ENCODE measurements at places on chromosomes 4 and X.

- DNase-seq: no peak
These were observed 456.5 kb downstream of the SPOCK3 start for GRCh38 chr4:166777760-166778159.

DNA sequence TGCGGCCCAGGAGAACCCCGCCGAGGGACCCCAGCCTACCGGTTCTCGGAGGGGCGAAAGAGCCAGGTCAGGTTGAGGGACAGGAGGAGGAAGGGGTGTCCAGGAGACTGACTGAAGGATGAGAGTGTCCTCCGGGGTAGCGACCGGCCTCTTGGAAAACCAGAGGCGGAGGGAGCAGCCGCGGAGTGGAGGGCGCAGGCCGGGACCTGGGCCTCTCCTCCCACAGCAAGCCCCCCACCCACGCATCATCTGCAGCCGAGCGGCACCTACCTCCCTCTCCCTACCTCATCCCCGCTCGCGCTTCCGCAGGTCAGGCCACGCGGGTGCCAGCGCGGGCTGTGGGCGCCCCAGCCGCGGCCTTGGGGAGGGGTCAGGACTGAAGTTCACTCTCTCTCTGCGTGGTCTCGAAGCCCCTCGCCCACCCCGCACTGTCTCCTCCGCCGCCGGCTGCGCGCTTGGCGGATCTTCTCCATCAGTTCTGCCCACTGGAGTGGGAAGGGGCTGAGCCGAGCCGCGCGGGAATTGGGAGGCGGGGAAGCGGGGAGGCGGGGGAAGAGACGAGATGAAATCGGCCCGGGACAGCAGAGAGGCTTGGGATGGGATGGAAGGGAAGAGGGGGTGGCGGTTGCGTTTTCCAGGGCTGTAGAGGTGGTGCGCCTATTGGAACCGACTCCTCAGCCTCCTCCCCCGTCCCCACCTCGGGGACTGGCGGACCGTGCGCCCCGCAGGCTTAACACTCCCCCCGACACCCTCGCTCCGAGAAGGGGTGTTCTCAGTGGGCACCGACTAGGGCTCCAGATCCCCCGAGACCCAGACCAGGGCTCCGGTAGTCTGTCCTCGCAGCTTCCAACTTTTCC is 1.8 kb downstream of the NLGN4X start:
- no peak for DNase-seq

- DNase-seq: no peak
These were observed 187.5 kb upstream of the ANKRD50 start for GRCh38 chr4:124899997-124900396.

GRCh38 chr4:3189459-3189858 is 59.5 kb upstream of the MSANTD1 start:
- no peak for DNase-seq

GRCh38 chr4:3501126-3501824 is 30.9 kb downstream of the LRPAP1 start:
- DNase-seq: no peak

- no peak for DNase-seq
These were observed 90.7 kb upstream of the IGFBP7 start for GRCh38 chr4:57200799-57201327.

GRCh38 chr4:190017357-190018200 is 9.5 kb downstream of the FRG2 start:
- peak; percentile 55 for DNase-seq

DNA sequence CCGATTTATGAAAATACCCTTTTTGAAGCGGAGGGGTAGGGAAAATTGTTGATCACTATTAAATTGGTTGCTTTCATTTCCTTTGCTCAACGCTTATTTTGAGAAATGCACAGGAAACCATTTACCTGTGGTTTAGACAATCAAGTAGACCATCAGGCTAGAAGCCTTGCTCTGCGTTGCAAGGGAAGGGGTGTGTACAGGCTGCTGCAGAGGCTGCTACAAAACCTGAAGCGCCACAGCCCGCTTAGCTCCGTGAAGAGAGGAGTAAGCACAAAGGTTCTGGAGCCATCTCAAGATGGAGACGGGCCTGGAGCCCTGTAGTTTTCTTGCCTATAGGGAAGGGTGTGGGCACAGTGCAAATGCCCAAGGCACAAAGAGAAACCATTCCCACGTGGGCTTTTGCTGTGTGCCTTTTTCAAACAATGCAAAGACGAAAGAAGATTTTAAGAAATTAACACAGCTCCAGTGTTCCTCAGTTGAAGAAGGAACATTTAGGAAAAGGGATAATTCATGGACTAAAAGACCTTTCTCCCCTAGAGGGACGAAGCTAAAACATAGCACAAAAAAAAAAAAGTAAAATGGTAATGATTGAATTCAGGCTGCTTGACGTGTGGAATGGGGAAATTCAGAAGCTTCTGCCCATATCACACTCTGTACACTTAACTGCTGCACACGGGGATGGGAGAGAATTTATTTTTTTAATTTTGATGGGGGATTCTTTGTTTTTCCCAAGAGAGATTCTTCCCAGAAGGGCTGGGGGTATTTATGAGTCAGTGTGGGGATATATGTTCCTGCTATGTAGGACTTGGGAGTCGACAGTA is 3.5 kb downstream of the TMSB4X start:
- DNase-seq: peak; percentile 90

- DNase-seq: no peak
These were observed 641.3 kb downstream of the RPA4 start for GRCh38 chrX:97524997-97525396.

DNA sequence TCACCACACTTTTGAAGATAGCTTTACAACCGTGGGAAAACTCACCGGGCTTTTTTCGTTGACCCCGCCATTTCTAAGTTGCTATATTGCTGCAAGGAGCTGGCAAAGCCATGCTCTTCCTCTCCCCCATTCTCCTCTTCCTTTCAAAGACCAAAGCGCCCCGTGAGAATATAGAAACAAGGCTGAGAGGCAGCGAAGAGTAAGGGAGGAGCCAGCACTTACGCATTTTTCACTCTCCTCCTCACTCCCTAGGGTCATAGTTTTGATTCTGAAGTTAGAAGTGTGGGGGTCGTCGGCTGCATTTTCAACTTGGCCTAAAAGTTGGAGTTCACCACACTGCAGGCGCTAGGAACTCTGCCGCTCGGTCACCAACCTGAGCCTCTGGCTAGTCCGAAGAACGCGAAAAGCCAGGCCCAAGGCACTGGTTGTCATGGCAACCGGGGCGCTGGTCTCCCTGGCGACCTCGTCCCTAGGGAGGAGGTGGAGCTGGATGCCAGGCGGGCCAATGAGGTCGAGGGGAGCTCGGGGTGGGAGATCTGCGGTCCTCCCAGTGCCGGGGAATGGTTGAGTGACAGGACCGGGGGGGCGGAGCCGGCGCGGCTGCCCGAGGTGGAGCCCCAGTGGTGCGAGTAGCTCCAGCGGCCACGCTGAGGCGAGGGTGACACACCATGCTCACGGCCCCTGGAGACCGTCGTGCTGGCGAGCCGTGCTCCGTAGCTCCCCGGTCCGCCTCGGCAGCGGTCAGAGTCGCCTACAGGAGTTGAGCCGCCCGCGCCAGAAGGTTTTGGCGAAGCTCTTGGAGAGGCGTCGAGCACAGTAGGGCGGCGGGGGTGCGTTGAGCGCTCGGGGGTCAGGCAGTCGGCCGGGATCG is at the start of gene PTPN13:
Gene PTPN13 (plus strand): TSS at position 628 of the 871 bp plus-strand sequence. CDS start 40,942 bp downstream, outside the sequence.
- DNase-seq: peak; percentile 82

DNA sequence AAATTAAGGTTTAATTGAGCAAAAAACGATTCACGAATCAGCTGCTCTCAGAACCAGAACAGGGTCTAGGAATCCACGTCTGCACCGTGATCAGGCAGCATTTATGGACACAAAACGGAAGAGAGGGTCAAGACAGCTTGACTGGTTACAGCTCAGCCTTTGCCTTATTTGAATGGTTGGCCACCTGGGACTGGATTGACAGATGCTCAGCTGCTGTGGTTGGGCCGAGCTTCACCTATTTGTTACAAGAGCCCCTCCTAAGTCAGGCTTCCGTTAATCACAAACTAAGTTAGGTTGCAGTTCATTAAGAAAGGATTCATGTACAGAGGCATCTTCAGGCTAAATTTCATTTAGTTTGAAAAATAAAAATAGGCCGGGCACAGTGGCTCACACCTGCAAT is 50.6 kb upstream of the MAN2B2 start:
- DNase-seq: no peak

- DNase-seq: no peak
These were observed 56.0 kb downstream of the PDLIM5 start for GRCh38 chr4:94507708-94508107.

DNA sequence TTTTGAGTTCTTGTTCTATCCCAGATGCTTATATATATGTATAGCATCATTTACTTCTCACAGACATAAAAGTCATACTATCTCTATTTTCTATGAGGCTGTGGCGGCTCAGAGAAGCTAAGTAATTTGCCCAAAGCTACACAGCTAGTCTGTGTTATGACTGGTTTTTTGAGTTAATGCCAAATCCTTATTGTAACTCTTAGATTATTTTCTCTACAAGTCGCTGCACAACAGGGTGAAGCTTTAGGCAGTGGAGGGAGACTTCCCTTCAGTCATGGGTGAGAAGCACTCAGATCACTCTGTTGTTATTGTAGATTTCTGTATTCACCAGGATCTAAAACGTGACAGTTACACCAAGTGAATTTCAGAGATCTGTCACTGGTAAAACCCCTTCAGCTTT is 48.1 kb downstream of the WWC2 start:
- DNase-seq: no peak

DNA sequence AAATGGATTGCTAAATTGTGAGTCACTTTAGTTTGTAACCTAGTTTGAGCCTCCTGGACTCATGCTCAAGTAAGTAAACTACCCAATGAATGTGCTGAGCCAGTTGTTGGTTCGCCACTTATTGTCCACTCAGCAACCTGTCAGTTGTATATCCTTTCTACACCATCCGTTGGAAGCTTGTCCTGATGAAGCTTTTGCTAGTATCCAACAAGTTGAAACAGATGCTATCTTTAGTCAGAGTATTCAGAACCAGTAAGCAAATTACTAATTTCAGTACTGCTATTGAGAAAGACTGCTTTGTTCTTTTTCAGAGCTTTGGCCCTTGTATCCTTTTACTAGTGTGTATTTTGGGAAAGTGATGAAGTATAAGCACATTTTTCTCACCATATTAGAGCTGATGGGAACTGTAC is 4.3 kb upstream of the NAA15 start:
- no peak for DNase-seq

DNA sequence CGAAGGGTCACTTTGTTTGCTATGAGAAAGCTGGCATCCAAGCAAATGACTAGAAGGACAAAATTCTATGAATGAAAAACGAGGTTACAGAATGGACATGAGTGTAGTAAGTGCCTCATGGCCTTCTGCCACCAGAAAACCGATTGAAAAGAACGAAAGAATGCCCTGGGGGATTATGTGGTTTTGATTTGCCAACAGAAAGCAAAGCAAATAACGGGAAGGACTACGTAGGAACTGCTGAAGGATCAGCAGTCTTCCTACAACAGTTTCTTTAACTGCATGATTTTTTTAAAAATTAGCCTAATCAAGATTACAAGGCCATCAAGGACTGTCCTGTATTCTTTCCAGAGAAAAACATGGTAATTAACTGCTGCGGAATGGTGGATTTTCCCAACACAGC is 50.6 kb downstream of the NRK start:
- DNase-seq: no peak

- DNase-seq: no peak
These were observed 472.2 kb downstream of the PCDH7 start for GRCh38 chr4:31192341-31192740.

DNA sequence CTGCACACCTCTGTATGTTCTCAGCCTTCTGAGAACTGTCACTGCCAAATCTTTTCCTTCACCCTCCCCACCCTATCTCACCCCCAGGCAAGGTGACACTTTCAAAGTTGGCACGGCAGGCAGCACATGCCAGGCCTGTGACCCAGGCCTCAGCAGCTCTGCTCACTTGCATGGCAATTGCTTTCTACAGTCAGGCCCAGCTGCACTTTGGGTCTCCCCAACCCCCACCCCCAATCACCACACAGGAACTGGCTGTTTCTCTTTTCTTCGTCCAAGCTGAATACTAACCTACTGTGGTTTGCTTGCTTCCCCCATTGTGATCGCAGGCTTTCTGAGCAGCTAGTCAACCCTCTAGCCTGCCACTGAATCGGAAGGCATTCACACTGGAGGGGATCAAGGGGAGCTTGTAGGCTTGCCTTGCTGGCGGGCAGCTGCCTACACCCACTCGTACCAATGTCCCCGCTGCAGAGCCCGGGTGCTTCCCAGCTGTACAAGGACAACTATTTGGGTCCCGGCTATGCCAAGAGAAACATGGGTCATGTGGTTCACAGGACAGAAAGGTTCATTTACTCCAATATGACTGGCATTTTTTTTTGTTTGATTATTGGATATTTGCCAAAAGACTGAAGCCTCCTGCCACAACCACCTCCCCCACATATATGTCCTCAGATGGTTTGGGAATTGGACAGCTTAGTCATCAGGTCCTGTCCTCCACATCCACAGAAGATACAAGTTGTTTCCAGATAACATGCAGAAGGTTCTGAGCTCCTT is 28.1 kb downstream of the SLC25A43 start:
- DNase-seq: peak; percentile 54

GRCh38 chr4:41236032-41236431 is 20.7 kb upstream of the UCHL1 start:
- DNase-seq: no peak

DNA sequence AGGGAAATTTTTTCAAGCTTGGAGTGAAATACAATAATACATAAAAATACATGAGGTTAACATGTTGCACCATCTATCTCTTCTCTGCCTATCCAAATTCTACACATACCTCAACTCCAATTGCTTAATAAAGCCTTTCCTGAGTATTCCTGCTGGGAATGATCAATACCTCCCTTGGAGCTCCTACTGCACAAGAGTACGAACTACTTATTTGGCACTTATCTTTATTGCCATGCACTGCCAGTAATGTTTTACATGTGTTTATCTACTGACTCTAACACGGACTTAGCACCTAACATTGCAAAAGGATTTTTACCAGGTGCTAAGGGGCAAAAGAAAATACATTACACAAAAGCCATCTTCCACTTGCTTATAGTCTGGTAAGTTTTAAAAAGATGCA is 80.2 kb downstream of the ADGRA3 start:
- DNase-seq: no peak

GRCh38 chr4:1337376-1337831 is 9.6 kb upstream of the UVSSA start:
- peak; percentile 75 for DNase-seq

DNA sequence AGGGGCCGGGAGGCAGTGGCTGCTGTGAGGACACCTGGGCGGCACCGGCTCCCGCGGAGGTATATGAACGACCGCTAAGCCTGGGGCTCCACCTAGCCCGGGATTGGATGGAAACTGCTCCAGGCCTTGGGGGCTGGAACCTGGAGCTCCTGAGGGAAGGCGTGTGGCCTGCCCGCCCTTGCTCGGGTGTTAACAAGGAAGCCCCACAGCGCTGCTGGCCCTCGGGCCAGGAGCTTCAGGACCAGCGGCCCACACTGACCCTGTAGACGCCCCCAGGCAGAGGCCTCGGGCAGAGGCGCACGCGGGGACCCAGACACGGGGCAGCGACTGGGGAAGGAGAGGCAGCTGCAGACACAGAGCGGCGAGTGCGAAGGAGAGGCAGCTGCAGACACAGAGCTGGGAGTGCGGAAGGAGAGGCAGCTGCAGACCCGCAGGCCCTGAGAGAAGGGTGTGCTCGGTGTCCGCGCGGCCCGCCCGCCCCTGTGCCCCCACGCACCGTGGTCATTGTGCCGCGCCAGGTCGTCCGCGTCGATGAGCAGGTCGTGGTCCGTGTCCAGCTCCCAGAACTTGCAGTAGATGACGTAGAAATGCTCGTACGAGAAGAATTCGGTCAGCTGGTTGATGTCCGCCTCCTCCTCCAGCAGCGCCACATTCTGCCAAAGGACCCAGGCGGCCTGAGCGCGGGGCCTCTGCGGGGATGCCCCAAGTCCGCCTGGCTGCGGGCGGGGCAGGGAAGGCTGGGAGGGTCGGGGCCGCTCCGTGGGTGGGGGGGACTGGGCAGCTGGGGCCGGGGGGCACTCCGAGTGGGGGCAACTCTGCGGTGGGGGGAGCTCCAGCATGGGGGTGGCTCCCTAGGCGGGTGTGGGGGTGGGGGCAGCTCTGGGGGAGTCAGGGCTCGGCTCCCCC is 26.7 kb upstream of the GTPBP6 start:
- DNase-seq: no peak
